ENCODE measurements at places on chromosomes 6 and 20.

GRCh38 chr20:6269168-6269873 is 146.5 kb upstream of the FERMT1 start:
- no peak for DNase-seq

DNA sequence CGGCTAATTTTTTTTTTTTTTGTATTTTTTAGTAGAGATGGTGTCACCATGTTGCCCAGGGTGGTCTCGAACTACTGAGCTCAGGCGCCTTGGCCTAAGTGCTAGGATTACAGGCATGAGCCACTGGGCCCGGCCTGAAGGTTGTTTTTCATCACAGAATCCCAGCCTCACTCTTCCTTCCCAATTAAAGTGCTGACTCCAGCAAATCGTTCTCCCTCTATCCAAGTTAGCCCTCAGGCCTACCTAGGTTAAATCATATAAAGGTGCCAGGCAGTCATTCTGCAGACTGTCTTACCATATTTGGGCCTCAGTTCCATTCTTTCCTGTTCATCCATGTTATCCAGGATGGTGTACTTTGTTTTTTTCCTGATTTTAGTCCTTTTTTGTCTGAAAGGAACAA is 56.4 kb downstream of the ALDH5A1 start:
- DNase-seq, result no peak

DNA sequence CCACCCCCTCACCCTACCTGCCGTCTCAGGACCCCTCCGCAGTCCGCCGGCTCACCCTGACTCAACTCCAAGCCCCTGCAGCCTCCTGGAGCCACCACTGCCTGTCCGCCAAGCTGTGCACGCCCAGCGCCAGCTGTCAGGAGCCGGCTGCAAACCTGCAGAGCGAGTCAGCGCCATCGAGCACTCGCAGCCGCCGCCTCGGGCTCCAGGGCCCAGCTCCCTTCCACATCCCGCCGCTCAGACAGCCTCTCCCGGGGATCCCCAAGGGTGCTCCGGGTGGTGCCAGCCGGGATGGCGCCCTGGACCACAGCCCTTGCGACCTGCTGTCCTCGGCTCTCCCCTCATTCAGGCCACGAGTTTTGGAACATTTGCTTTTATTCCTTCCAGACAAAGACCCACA is 4.3 kb downstream of the TNNC2 start:
- DNase-seq, result no peak

DNA sequence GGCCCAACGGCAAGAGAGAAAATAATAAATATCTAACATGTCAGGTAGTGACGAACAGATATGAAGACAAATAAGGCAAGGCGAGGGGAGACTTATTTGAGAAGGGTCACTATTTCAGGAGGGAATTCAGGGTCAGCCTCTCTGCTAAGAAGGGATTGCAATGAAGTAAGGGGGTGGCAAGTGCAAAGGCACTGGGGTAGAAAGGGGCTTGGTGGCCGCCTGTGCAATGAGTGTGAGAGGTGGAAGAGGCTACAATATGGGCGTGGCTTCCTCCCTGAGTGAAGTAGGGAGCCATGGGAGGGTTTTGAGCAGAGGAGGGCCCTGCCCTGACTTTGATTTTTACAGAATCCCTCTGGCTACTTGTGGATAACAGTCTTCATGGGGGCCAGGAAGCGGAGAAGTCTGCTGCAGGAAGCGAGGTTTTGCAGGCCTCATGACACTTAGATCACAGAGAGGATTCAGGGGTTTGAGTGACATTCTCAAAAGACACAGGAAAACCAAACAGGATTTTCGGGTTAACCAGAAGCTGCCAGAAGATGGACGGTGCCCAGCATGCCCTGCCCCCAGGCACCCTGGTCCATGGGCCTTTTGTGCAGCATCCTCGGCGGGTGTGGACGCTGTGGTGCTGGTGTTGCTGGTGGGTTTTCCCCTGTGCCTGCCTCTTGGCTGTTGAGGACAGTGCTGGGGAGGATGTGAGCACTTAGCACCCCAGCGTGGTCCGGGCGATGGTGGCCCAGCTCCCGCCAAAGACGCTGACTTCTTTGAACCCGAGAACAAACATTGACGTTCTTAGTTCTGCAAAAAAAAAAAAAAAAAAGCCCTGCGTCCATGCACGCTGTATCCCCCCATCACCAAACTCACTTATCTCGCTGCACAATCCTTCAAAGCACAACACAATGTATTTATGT is 124.2 kb upstream of the PTPN1 start:
- no peak for DNase-seq

DNA sequence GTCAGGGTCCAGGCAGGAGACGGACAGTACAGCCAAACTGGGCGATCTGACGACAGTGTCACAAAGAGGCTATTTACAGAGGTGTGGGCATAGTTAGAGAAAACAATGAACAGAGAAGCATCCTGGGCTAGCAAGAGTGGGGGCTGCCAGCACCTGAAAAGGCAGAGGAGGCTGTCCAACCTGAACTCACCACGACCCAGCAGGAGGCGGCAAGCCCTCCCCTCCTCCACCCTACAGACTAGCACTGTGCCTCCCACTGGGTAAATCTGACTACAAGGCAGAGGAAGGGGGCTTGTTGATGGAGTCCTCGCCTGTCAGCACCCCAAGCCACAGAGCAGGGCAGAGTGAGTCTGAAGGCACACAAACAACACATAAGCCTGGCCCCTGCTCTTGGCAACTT is 52.8 kb upstream of the CDYL start:
- no peak for DNase-seq

GRCh38 chr6:151179321-151179720 is 60.4 kb upstream of the AKAP12 start:
- peak; percentile 72 for DNase-seq

- no peak for DNase-seq
Observed at GRCh38 chr6:169881976-169882375, 130.6 kb downstream of the ERMARD start.

GRCh38 chr20:5402903-5403531 is 86.3 kb upstream of the PROKR2 start:
- no peak for DNase-seq

DNA sequence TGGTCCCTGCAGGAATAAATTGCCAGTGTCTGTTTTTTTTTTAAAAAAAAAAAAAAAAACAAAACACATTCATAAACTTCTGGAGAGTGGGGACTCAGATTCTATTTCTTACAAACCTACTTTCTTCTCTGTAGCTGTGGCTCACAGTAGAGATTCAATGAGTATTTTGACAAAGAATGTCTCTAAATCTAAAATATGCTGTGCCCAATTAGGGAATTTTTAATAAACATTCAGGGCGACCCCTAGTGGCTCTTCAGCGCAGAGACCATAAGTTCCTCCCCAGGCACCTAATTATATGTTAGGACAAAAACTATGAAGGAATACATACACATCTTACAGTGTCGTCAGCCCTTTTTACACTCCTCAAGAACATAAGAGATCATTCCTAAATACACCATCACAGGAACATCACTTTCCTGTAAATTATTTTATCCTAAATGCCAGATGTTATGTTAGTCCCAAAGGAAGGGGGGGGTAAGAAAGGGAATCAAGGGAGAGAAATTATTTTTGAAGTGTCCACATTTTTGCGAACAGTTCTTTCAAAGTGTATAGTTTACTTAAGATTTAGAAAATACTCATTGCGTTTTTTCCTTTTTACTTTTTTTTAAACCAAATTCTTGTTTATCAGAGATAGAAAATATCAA is 21.8 kb upstream of the NAA20 start:
- peak; percentile 32 for DNase-seq

DNA sequence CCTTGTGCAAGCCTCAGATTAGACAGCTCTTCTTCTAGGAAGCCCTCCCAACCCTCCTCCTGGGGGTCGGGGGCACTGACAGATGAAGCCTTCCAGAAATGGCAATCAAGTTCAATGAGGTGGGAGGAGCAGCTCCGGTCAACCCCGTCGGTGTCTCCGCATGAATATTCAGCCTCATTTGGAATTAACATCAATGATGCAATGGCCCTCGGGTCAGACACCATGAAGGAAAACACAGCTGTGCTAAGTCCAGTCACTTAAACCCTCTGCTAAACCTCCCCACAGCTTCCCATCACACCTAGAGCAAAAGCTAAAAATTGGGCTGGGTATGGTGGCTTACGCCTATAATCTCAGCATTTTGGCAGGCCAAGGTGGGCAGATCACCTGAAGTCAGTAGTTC is 36.5 kb downstream of the ZNF217 start:
- no peak for DNase-seq

DNA sequence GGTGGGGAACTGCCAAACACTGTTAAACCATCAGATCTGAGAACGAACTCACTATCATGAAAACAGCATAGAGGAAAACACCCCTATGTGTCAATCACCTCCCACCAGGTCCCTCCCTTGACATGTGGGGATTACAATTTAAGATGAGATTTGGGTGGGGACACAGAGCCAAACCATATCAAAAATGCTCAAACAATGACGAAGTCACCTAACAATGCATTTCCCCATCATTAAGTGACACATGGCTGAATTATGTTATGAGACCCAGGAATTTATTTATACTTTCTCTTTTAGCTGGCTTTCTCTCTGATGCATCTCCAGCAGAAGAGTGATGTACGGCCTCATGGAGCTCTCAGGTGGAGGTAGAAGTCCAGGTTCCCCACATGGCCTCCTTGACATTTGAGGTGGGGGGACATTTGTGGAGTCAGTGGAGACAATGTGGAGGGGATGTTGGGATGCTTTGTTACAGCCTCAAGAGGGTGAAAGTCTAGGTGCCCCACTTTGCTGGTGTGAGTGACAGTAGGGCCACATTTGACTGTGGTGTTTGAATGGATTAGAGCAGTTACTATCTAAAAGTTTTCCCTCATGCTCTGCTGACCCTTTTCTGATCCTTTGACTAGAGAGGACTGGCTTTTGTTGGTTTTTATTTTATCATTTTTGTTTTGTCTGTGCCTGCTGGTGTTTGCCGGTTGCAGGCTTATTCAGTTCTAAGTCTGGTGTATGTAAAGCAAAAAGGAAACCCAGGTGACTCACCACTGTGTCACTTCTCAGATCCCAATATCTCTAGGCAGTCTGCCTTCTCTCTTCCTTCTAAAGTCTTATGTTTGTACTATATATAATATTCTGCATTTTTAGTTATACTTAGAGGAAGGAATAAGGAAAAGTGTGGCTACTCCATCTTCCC is 18.5 kb upstream of the DCBLD1 start:
- DNase-seq, result peak; percentile 34

GRCh38 chr20:1685304-1686052 is 27.9 kb upstream of the SIRPG start:
- no peak for DNase-seq

- no peak for DNase-seq
Observed at GRCh38 chr6:1984346-1984994, 260.9 kb downstream of the GMDS start.

GRCh38 chr6:3997177-3997770 is 81.7 kb downstream of the FAM217A start:
- peak; percentile 16 for DNase-seq

GRCh38 chr6:115908906-115909559 is 151.7 kb downstream of the FRK start:
- DNase-seq, result no peak

DNA sequence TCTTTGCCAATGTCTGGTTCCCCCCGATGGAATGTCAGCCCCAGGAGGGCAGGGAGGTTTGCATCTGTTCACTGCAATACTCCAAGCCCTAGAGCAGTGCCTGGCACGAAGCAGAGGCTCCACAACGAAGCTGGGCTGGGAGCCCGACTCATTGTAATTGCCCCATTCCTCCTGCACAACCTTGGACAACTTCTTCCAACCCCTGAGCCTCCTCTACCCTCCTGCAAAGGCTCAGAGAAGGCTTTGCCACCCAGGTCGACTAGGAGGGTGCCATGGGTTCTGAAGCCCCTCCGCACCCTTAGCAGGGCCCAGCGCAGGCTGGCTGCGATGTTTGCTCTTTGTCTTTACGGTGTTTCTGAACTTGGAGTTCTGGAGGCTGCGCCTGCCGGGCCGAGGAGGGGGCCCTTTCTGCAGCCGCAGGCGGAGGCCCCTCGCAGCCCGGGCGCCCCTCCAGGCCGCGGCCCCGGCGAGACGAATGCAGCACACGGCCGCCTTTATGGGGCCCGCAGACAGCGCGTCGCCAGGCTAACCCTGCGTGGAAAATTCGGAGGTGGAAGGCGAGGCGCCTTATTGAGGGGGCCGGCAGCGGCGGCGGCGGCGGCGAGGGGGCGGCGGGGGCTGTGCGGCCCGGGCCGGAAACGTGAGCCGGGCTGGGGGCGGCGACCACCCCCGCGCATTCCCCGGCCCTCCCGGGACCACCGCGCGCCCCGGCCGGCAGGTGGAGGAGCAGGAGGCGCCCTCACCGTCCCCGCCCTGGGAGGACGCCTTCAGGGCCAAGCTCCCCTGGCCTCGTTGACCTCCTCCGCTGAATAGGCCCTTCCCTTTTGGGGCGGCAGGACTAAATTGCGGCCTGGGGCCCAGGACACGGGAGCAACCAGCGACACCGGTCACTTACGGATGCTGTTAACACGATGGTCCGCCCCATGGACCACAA is 27.0 kb downstream of the SNAI1 start:
- DNase-seq, result no peak

DNA sequence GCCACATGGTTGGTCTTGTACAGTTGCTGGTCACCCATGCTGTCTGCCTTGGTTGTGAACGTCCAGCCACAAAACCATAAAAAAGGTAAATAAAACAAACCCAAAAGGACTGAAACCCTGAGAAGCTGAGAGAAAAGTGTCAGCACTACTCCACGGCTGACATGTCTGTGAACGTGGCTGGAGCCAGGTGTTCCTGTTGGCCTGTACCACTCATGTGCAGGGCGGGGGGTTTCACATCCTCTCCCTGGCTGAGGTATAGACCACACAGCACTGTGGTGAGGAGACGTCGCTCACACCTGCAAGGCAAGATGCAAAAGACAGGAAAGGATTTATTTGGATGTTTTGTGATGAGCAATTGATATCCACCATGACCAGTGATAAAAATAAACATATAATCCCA is 51.9 kb upstream of the MRPS10 start:
- no peak for DNase-seq

GRCh38 chr6:167786853-167787675 is 39.6 kb upstream of the AFDN start:
- no peak for DNase-seq

- no peak for DNase-seq
Observed at GRCh38 chr6:149184523-149184922, 133.0 kb upstream of the TAB2 start.

GRCh38 chr20:10508468-10509251 is 73.6 kb downstream of the SLX4IP start:
- DNase-seq, result no peak

GRCh38 chr6:69622230-69622629 is 174.6 kb downstream of the LMBRD1 start:
- DNase-seq, result no peak

- no peak for DNase-seq
Observed at GRCh38 chr6:79710127-79710526, 79.0 kb downstream of the SH3BGRL2 start.

DNA sequence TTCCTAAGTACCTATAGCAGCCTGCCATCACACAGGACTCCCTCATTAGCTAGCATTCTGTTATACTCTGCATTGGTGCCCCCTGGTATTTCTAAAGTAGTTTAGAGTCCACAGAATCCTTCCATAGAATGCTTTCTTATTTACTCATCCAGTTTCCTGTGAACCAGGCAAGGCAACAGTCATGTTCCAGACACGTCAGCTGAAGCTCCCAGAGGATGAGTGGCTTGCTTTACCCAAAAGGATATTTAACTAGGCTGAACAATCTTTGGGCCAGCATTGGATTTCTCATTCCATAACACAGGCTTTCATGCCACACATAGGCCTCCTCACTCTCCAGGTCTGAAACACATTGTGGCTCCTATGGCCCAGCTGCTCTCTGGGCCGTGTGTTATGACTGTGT is 203.8 kb upstream of the MAP3K7 start:
- DNase-seq, result no peak

- DNase-seq, result no peak
Observed at GRCh38 chr20:46056970-46057855, 28.2 kb downstream of the SLC12A5 start.
